ENCODE measurements at places on chromosomes 1 and 21.

GRCh38 chr21:34513129-34513675 is 1.2 kb upstream of the KCNE1 start:
- no peak for DNase-seq

DNA sequence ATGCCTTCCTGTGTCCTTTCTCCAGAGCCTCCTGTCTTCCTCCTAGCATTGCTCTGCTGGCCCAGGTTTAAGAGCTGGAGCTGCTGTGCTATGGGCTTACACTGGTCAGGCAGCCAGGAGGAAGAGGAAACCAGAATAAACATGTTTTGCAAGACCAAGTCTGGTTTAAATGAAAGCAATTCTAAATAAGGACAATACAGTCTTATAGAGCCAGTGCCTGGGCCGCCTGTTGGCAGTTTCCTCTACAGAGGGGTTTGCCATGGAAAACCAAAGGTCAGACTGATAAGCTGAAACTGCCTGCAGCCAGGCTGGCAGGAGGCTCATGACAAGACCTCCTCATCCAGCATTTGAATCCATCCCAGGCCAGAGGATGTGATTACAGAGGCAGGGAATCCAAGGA is 92.9 kb upstream of the FGGY start:
- no peak for DNase-seq

GRCh38 chr1:204149107-204149506 is 2.7 kb downstream of the ETNK2 start:
- peak; percentile 75 for DNase-seq

GRCh38 chr1:46689897-46690296 is 18.2 kb downstream of the TEX38 start:
- no peak for DNase-seq
